Fibroblast of villous mesenchyme (primary cell): ENCODE measurements at places on chromosomes 12 and 14.

DNA sequence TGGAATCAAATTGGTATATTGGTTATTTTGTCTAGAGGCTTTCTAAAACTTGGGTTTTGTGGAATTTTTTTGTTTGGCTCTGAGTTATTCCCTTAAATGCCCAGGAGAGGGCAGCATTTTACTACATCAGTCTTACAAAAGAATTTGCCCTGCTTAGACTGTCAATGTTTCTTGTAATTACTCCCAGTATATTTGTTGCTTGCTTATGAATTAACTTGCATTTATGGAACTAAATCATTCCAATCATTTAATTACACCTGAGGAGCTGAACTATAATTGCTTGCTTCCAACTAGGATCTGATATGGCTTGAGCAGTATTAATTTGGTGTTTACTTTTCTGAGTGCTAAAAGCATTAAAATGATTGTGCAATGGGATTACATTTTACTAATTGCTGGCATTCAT lies 48.7 kb downstream of the MIPOL1 start:
- DNase-seq: peak; percentile 64

GRCh38 chr14:102225936-102226335 lies 79.0 kb downstream of the MOK start:
- no peak for DNase-seq

DNA sequence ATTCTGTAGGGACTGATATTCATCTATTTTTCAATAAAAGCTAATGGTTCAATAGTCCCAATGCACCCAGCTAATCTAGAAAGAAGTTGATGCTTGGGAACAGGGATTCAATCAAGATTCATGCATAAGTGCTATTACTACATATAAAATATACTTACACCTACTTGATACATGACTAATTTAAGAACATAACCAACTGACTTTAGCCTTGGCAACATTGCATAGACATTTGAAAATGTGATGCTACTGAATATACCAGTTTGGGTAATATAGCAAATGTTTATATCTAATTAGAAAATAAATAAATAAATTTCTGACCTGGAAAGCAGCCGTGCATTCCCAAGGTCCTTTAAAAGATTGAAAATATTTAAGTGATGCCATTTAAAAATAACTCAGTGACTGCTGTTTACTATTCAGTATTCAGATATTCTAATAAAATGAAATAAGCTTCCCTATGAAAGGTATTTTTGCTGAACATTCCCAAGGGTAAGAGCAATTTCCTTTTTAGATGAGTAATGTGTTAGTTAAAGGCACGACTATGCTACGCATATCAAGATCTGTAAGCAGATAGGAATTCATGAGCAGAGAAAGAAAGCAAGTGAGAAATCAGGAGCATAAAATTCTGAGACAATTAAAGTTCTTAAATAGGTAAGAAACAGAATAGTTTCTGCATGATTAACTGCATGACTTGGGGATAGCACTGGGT lies 160.6 kb upstream of the SYT1 start:
- DNase-seq: peak; percentile 60

DNA sequence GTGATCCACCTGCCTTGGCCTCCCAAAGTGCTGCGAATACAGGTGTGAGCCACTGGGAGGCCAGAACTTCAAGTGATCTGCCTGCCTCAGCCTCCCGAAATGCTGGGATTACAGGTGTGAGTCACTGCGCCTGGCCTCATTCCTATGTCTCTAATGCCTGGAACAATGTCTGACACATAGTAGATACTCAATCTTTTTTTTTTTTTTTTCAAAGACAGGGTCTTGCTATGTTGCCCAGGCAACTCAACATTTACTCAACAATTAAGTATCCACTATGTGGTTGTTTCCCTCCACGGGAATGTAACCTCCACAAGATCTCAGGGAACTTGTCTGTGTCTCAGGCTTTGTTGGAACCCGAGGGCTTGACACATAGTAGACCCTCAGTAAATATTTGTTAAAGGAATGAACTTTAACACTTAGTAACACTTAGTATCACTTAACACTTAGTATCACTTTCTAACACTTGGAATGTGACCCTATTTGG lies 3.0 kb upstream of the TMEM120B start:
- peak; percentile 69 for DNase-seq

DNA sequence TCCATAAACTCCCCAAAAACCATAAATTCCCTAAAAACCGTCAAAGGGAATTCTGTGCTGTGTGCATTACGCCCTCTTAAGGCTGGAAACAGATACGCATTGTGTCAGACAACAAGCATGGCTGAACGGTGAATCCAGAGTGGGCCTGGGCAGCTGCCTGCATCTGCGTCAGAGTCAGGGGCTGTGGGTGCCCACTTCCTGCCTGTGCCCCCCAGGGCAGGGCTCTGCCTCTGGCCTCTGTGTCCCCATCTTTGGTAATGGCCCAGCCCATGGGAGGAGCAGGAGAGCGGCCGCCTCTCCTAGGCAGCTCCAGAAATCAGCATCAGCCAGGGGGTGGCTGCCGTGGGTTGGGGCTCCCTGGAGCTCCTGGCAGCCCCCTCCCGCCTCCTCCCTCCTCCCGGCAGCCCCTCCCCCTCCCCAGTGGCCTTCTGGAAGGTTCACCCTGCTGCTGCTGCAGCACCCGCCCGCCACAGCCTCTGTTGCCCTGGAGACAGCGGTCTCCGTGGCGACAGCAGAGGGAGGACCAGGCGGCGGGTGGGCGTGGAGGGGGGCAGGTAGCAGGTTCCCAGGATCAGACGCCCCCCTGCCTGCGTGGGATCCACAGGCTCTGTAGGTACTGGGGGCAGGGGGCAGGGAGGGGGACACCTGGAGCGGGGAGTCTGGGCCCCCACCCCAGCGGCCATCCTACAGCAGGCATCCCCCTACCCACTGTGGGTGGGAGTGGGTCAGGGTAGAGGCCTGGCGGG lies 5.9 kb downstream of the MMP17 start:
- DNase-seq: peak; percentile 30

- DNase-seq: peak; percentile 44
Measured at GRCh38 chr12:26124446-26125399, at the start of gene BHLHE41. Gene BHLHE41, minus strand, starts transcription at chr12:26125037. Its CDS starts 258 bp downstream, at chr12:26124779.

DNA sequence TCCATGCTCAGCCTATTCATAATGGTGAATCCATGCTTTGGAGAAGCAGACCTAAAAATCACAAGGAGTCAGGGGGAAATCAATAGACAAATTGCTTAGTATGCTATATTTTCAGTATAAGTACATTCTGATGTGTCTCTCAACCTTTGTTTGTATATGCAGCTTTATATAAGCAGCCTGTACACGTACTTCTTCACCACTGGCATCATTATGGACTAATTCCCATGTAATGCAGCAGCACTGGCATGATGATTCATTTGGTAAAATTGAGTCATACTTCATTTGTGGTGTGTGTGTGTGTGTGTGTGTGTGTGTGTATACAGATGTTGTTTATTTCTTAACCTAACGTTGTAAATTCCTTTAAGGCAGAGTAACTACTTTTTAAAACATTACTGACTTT lies 10.9 kb downstream of the DCP1B start:
- peak; percentile 94 for DNase-seq

- no peak for DNase-seq
Measured at GRCh38 chr14:88607829-88608228, 45.0 kb downstream of the ZC3H14 start.

DNA sequence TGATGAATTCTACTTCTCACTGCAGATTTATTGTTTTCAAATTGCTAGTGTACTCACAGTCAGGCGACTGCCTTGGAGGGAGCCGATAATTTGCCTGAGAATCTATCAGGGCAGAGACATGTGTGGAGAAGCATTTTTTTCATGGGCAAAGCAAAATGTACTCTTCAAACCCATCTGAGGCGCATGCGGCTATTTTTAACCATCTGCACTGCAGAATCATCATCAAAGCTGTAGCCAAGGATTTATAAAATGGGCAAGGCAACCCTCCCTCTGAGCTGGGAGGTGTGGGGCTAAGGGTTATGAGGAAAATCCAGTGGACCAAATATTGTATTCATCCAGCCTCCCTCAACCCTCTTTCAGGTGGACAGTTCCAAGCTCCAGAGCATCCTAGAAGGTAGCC lies 37.7 kb downstream of the BEST3 start:
- no peak for DNase-seq

DNA sequence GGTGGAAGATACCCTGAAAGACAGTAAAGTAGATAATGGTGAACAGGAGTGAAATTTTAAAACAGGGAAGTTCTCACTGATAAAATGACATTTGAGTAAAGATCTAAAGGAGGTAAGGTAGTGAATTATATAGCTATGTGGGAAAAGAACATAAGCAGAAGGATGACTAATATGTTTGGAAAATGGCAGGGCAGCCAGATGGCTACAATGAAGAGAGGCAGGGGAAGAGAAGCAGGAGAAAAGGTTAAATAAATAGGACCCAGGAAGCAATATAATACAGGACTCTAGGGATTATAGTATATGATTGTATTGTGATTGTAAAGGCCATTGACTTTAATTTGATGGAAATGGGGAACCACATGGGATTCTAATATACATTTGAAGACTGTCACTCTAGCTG lies 33.0 kb downstream of the SCFD1 start:
- peak; percentile 43 for DNase-seq

DNA sequence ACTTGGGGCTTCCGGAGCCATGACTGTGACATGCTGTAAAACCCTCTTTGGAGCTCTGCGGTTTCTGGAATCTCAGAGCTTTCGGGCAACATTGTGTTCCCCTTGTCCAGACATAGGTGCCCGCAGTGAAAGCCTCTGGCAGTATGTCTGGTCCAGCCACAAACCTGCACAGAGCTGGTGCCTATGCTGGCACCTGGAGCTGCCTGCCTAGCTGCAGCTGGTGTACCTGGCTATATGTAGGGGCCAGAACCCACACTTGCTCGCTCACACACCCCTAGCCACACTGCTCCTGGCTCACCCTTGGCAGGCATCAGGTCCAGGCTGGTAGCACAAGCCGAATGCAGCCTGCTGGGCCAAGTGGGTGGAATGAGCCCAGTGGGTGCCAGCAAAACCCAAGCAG lies 861.1 kb downstream of the FLRT2 start:
- DNase-seq: no peak

DNA sequence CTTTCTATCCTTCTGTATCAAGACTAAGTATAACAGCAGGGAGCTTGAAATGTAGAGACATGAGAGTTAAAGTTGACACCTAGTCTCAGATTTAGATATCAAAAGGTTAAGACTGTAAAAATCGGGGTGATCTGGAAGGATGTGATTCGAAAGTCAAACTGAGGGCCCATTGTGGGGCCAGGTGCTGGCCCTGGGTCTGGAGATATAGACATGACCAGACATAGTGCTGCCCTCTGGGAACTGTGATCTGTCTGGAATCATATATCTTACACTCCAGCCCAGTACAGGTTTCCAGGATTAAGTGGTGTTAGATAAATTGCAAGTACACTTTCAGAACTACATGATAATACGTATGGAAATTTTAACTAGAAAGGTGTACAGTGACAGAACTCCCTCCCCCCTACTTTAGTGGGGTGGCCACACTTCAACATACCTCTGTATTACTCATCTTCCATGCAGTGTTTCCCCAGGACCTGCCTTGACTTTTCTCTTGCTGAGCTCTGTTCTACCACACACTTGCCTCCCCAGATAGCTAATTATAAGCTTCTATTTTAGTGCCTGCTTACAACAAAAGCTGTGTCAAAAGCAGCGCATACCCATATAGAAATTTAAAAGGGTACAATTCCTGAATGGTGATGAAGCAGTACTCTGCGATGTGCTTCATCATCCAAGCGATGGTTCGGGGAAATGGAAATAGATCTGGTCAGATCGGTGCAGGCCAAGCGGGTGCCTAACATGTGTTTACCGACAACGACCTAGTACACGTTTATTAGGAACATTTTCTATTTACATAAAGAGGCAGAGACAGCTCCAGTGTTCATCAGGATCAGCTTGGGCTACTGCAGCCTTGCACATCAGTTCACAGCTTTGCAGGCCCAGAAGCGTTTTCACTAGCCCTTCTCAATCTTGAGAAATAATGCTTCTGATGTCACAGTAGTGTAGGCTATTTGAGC lies 68.7 kb downstream of the ARF6 start:
- no peak for DNase-seq

- peak; percentile 46 for DNase-seq
Measured at GRCh38 chr12:91732086-91732485, 413.6 kb downstream of the BTG1 start.

DNA sequence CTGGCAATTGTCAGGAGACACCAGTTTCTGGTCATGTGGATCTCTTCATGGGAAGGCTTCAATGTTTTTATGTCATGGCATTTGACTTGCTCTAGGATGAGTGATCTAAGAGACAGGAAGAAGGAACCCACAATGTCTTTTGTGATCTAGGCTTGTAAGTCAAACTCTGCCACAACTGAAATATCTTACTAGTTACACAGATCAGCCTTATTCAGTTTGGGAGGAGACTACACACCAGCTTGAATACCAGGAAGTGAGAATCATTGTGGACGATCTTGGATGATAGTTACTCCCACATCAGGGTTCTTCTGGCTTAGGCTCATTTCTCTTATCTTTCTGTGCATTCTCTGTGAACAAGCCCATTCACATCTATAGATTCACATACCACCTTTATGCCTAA lies 236.2 kb upstream of the FBXO33 start:
- no peak for DNase-seq

- no peak for DNase-seq
Measured at GRCh38 chr12:68967046-68967445, 34.1 kb upstream of the CPM start.

DNA sequence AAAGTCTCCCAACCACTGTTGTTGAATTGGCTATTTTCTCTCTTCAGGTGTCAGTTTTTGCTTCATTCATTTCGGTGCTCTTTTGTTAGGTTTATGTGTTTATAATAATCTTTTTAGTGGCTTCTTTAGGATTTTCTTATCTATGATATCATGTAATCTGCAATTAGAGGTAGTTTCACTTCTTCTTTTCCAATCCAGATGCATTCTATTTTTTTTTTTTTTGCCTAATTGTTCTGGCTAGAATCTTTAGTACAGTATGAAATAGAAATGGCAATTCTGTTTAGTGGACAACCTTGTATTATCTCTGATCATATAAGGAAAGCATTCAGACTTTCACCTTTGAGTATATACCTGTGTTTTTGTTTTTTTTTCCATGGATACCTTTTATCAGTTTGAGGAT lies 17.4 kb downstream of the CNOT2 start:
- DNase-seq: no peak

DNA sequence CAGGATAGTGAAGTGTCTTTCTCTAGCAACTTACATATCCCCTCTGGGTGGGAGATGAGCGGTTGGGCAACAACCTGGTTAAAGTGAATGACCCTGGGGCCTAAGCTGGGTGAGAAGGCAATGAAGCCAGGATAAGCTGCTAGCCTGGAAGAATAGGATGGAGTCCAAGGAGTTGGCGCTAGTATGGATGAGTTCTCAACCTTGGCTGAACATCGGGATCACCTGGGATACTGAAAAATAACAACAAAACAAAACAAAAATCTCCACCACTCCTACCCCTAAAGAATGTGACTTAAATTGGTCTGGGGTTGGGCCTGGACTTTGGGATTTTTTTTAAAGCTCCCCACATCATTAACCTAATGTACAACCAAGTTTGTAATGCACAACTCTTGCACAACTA lies 4.8 kb upstream of the RPS6KA5 start:
- no peak for DNase-seq
